ENCODE measurements at places on chromosomes 16 and 17.
A peak's percentile ranks its signal among the peaks of the same experiment; 100 is the strongest.

GRCh38 chr17:70318051-70318450 lies 148.7 kb downstream of the KCNJ2 start:
- no peak for DNase-seq

DNA sequence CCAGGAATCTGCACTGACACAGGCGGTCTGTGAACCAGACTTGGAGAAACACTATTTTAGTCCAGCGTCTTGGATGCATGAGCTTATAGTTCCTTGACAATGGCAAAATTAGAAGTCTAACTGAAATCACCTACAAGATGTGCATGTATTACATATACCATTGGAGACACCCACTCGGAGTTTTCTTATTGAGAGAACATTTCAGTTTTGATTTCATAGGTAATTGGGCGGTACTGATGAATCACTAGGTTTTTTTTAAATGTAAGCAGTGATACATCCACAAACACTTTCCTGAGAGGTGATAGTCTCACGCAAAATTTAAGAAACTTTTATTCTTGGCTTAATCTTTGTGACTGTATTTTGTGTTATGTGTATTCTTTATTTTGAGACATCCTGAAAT lies 69.8 kb downstream of the PRKCA start:
- no peak for DNase-seq

GRCh38 chr17:77460514-77461046 lies 319.8 kb downstream of the SEC14L1 start:
- no peak for DNase-seq

DNA sequence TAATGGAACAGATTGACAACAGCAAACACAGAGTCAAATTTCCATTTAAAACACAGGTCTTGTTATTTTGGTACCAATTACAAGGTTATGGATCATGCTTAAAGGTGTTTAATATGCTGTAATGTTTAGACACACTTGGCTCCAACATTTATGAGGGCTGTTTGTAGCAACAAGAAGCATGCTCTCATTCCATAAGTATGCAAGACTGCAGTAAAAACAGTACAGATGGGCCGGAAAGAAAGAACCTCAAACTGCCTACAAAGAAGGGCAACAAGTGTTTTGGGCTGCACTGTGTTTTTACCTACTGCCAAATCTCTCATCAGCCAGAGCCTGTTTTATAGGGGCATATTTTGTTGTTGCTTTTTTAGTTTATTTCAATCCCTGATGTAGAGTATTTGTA lies 100.5 kb upstream of the HS3ST3A1 start:
- no peak for DNase-seq

- no peak for DNase-seq
These were observed at the start of gene MMP25 for GRCh38 chr16:3045758-3046640. Gene MMP25 (plus strand): TSS chr16:3046561. CDS start chr16:3046918, 357 bp downstream.

- DNase-seq = no peak
These were observed 132.4 kb upstream of the CHMP6 start for GRCh38 chr17:80859002-80859941.

DNA sequence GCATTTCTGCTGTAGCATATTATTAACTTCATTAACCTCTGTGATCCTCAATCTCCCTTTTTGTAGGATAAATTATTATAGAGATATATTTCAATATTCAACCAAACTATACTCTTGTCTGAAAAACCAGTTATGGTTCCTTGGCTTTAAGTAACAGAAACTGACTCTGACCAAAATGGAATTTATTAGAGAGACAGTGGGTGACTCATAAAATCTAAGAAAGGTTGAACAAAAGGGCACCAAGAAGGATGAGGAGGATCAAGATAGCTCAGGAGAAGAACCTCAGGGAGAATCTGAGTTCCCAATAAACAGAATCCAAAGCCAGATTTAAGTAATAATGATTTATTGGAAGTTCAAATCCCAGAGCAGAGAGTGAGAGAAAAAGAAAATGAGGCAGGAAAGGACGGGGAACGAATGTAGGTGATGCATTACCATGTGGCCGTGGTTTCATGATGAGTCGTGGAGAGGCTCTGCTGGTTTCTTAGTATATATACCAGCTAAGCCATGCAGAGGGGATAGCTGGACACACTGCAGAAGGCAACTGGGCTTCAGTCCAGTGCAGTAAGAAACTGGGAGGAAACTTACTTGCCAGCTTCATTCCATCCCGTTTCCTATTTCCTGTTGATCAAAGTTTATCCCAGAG lies 151.5 kb upstream of the GOT2 start:
- no peak for DNase-seq

DNA sequence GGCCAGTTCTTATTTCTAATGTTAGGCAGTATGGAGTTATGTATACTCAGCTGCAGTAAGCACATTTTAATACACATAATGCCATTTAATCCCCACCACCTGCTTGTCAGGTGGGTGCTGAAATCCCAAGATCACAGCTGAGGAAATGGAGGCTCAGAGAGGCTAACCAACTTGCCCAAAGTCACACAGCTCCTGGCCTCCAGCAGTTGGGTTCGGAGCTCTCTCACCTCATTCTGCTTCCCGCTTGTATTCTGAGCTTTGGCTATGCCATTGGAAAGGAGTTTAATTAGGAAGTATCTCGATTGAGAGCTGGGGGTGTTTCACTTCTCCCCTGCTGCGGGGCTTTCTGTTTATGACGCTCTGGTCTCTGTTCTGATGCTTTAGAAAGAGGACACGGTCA lies 72.6 kb upstream of the CACNG5 start:
- DNase-seq = no peak

DNA sequence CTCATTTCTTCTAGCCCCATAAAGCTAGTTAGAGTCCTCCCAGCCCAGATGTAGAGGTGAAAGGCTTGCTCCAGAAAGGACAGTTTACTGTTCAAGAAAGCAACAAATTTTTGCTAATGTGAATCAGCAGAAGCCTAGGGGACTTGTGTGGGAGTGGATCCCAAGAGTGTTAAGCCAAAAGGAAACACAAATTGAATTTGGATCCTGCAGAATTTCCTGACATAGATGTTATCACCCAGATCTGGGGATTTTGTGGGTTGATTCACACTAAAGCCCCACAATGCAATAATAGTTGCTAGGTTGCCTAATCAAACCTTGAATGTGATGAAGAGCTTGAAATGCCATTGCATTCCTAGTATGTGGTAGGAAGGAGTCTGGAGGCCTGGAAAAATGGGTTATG lies 135.2 kb upstream of the HS3ST3A1 start:
- DNase-seq = no peak

- no peak for DNase-seq
These were observed 32.4 kb downstream of the CCL4 start for GRCh38 chr17:36136036-36136435.

DNA sequence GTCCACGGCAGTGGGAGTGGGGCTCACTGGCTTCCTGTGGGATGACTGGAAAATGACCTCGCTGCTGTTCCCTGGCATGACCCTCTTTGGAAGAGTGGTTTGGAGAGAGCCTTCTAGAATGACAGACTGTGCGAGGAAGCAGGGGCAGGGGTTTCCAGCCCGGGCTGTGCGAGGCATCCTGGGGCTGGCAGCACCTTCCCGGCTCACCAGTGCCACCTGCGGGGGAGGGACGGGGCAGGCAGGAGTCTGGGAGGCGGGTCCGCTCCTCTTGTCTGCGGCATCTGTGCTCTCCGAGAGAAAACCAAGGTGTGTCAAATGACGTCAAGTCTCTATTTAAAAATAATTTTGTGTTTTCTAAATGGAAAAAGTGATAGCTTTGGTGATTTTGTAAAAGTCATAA lies 7.8 kb upstream of the RNF213 start:
- DNase-seq = peak; percentile 90

DNA sequence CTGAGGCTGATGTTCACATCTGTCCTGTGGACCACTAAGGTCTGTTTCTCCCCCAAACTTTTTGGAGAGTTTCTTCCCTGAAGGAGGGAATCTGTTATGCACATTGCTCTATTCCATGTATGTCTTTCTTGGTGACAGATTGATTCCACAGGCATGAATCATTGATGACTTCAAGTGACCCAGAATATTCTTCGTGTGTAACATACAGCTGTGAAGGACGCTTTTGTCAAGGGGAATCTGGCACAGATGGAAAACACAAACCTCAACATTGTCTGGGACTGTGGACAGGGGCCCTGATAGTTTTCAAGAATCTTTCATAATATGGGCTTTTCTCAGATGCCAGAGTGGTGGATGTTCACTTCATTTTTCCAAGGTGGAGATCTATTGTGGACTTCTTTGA lies 223.1 kb upstream of the MAF start:
- DNase-seq = no peak

- DNase-seq = no peak
These were observed 33.3 kb downstream of the CCDC42 start for GRCh38 chr17:8711291-8711690.

DNA sequence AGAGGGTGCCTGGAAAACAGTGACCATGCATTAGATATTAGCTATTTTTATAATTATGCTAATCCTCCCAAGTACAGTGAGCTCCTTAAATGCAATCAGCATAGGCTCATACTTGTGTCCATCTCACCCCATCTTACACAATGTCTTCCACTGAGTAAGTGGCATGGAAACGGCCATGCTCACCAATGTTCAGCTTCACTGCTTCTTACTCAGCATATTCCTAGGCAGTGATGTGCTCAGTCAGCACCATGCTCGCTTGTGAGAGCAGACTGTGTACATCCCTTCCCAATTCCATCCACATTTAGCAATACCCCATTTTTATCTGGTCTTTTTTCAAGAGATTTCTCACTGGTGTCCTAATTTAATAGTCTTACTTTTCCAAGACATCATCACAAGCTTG lies 454.8 kb upstream of the SOX9 start:
- DNase-seq = no peak

DNA sequence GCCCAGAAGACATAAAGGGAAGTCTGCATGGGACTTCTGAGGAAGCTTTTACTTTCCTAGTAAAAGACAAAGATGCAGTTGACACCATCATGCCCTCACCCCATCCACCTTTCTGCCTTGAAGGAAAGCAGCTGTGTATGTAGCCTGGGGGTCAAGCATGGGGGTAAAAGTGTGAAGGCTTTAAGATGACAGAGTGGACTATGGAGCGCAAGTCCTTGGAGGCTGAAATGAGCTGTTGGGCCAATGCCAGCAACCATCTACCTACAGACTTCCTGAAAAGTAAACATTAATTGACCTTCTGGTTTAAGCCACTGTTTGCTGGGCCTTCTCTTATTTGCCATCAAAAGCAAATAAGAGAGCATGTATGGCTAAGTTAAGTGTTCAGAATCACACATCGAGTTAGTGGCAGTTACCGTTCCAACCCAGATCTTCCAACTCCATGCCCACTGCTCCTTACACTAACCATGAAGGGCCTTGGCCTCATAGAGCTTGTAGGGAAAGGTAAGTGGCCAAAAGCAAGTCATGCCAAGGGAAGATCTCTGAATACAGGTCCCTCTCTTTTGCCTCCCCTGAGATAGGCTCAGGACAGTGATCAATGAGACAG lies 30.0 kb downstream of the SLC13A5 start:
- DNase-seq = no peak

- DNase-seq = no peak
These were observed 12.7 kb upstream of the ARHGAP23 start for GRCh38 chr17:38415250-38416194.

GRCh38 chr17:37770631-37771518 lies 26.0 kb upstream of the HNF1B start:
- no peak for DNase-seq

- no peak for DNase-seq
These were observed 4.1 kb downstream of the KRABD2 start for GRCh38 chr17:8372422-8372821.

- no peak for DNase-seq
These were observed 6.8 kb downstream of the AXIN1 start for GRCh38 chr16:345772-346171.

DNA sequence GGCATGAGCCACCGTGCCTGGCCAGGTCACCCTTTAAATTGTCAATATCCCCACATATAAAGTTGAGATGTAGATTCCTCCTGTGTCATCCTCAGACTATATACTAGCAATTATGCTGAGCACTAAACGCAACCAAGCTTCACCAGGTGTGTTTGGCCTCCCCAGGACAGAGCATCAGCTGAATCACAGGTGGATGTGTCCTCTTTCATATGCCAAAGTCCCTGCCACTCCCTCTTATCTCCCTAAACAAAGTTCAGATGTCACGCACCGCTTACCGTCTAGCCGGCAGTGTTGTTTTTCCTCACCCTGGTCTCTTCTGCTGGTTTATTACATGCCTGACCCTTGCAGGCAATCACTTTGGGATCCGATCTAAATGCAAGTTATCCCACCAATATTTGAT lies 43.8 kb upstream of the ARHGAP44 start:
- DNase-seq = no peak

DNA sequence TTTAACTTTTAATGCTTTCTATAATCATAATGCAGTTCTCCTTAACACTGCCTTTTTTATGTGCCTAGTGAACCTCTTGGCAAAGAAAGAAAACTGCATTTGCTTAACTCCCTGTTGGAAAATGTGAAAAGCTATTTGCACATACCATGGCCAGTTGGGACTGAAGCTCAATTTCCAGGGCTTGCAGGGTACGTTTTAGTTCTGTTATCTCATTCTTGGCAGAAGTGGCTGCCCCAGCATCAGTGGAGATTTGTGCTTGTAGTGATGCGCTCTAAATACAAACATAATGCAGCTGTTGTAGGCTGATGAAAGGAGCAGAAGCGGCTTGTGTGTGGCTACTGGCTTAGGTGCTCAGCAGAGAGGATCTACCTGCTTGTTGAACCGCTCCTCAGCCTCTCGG lies 3.7 kb downstream of the KRT24 start:
- DNase-seq = no peak

DNA sequence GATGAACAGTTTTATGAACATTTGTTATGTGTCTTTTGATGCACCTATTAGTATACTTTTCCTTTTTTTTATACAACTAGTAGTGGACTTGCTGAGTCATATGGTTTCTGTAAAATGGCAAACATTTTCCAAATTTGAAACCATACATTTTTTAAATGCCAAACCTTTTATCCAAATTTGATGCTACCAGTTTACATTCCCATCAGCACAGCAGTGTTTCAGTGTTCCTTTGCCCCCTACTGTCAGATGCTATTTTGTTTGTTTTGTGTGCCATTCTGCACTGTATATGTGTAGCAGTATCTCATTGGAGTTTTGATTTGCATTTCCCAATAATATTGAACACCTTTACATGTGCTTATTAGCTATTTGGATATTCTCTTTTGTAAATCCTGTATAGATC lies 219.4 kb downstream of the TANC2 start:
- no peak for DNase-seq

- DNase-seq = no peak
These were observed 26.6 kb upstream of the GINS2 start for GRCh38 chr16:85715169-85716021.

DNA sequence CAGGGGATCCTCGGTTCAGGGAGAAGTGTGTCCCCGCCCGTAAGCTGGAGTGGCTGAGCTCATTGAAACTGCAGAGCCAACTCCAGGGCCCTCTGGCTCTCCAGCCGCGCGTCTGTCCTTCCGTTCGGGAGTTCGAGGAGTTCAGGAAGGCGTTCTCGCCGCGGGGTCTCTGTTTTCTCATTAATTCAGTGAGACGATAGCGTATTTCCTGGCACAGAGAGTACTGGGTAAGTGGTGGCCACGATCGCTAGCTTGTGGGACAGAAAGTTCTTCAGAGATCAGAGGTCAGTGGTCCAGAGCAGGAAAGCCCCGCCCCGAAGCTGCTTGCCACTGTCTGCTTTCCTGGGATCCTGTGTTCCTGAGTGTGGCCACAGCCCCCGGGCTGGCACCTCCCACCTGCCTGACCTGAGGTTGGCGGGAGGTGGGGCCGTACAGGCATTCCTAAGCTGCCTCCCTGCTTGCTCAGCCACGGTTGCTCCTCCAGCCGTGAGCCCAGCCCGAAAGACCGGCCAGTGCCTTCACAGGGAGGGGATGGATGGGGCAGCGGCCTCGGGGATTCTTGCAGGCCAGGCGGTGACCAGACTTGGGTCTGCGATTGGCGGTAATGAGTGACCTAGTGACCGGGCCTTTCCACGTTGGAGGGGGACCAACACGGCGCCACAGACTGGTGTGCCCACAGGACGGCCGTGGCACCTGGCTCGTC lies 8.9 kb downstream of the BAIAP2 start:
- DNase-seq = no peak

GRCh38 chr16:78957317-78958100 lies 643.0 kb downstream of the MAF start:
- no peak for DNase-seq
